Activated T-cell treated with anti-CD3 and anti-CD28 coated beads, Interleukin-2, amount 50 U/mL, for 72 hours (primary cell): ENCODE measurements at places on chromosomes 13 and 19. TPM values are rescaled to one million over a fixed set of nuclear protein-coding genes. Genes with fewer than 3 reads are reported as not detected.
A peak's percentile ranks its signal among the peaks of the same experiment; 100 is the strongest.

- no peak for DNase-seq
- no peaks in the 10 kb centered on the region for H3K27me3 ChIP-seq
- no peak overlapping the region for H3K27ac ChIP-seq
- H3K4me1 ChIP-seq, result no peaks in the 10 kb centered on the region
Measured at GRCh38 chr13:102260256-102260655, 141.6 kb downstream of the FGF14 start.

DNA sequence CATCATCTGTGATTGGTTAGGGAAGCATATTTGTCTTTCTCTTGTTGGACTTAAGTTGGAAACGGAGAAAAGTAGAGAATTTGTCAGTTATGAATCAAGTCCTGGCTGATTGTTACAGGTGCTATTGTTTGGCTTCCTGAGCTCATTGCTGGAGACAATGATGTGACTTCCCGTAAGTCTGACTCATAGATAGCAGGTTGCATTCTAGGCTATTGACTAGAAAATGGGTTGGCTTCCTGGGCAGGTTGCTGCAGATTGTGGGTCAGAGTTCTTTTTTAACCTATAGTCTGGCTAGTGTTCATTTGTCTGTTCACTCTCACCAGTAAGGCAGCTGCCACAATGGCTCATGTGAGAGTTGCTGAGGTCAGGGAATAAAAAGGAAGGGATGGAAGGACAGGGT is 101.5 kb downstream of the CCNA1 start:
- no peaks in the 10 kb centered on the region for H3K4me1 ChIP-seq
- no peak overlapping the region for H3K27ac ChIP-seq
- H3K36me3 ChIP-seq, result no peaks in the 10 kb centered on the region
- no peak for DNase-seq
- no peaks in the 10 kb centered on the region for H3K27me3 ChIP-seq

GRCh38 chr13:34942732-34943435 is 814 bp downstream of the NBEA start:
- H3K27me3 ChIP-seq, result peaks cover 35% of the 10 kb centered on the region
- peak; percentile 9 for DNase-seq
- peaks cover 29% of the 10 kb centered on the region for H3K4me1 ChIP-seq
- H3K27ac ChIP-seq, result no peak overlapping the region
- H3K4me3 ChIP-seq, result peak overlapping the region; percentile 94

DNA sequence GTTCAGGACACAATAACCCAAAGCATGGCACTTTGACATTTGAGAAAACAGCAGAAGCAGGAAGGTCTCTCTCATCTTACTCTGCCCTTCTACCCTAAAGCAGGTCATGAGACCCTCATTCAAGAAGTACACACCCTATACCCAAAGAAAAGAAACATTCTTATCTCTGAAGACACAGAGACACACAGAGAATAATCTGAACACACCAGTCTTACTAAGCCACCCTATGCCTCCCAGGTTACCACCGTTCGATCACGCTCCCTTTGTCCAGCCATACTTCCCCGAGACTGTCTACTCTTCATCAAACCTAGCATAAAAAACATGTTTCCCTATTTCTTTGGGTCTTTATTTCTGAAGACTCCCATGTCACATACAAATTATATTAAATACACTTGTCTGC is 66.5 kb upstream of the ANKRD10 start:
- peaks cover 2% of the 10 kb centered on the region for H3K36me3 ChIP-seq
- H3K4me1 ChIP-seq, result no peaks in the 10 kb centered on the region
- peaks cover 61% of the 10 kb centered on the region for H3K27me3 ChIP-seq

DNA sequence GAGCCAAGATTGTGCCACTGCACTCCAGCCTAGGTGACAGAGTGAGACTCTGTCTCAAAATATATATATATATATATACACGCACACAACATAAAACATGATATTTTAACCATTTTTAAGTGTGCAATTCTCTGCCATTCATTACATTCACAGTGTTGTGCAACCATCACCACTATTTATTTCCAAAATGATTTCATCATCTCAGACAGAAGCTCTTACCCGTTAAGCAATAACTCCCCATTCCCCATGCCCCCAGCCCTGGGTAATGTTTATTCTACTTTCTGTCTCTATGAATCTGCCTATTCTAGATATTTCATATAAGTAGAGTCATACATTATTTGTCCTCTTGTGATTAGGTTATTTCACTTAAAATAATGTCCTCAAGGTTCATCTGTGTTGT is 20.3 kb downstream of the WDR88 start:
- no peaks in the 10 kb centered on the region for H3K36me3 ChIP-seq
- H3K27ac ChIP-seq, result no peak overlapping the region
- H3K4me3 ChIP-seq, result no peak overlapping the region
- no peaks in the 10 kb centered on the region for H3K27me3 ChIP-seq
- H3K4me1 ChIP-seq, result no peaks in the 10 kb centered on the region
- no peak for DNase-seq

GRCh38 chr13:22265563-22265962 is 594.7 kb downstream of the FGF9 start:
- no peaks in the 10 kb centered on the region for H3K27me3 ChIP-seq
- H3K4me1 ChIP-seq, result no peaks in the 10 kb centered on the region
- DNase-seq, result no peak
- no peak overlapping the region for H3K4me3 ChIP-seq
- H3K36me3 ChIP-seq, result no peaks in the 10 kb centered on the region

DNA sequence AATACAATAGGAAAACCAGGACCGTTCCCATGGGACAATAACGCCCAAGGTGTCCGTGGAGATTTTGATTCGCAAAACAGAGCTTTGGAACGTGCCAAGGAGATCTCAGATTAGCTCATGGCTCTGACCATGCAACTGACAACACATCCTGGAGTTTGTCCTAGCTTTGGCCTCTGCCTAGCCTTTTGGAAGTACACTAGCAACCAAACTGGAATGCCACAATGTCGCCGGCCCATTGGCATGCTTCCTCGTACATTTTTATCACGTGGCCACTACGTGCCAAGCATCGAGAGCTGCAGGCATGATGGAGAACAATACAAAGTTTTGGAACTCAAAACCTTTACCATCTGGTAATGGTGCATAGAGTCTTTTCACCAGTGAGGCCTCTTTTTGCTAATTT is 256.5 kb downstream of the DCLK1 start:
- H3K4me3 ChIP-seq, result no peak overlapping the region
- no peaks in the 10 kb centered on the region for H3K36me3 ChIP-seq
- H3K27ac ChIP-seq, result no peak overlapping the region

GRCh38 chr19:52237771-52238400 is 31.5 kb upstream of the ZNF766 start:
- H3K4me3 ChIP-seq, result no peak overlapping the region
- peak; percentile 58 for DNase-seq
- no peak overlapping the region for H3K27ac ChIP-seq
- no peaks in the 10 kb centered on the region for H3K27me3 ChIP-seq
- H3K4me1 ChIP-seq, result no peaks in the 10 kb centered on the region

GRCh38 chr19:1942934-1943555 is 2.1 kb downstream of the CSNK1G2 start:
- H3K4me1 ChIP-seq, result peaks cover 31% of the 10 kb centered on the region
- peak overlapping the region; percentile 88 for H3K4me3 ChIP-seq
- peak overlapping the region; percentile 11 for H3K27ac ChIP-seq
- H3K36me3 ChIP-seq, result no peaks in the 10 kb centered on the region
- H3K27me3 ChIP-seq, result no peaks in the 10 kb centered on the region

DNA sequence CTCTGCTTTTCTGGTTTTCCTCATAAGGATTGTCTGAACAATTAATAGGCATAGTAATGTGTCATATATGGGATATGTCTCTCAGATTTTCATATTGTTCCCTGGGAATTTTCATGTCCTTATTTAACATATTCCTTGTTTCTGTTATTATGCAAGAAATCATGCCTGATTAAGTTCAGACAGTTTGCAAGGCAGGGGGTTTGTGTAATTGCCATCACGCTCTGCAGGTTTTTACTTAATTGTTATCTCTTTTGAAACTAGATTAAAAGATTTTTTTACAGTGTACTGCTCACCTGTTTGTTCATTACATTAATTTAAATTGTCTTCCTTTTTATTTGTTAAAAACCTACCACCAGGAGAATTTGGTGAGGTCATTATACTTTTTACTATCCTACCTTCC is 1253.2 kb upstream of the PRR20A start:
- no peaks in the 10 kb centered on the region for H3K4me1 ChIP-seq
- no peaks in the 10 kb centered on the region for H3K36me3 ChIP-seq
- no peak overlapping the region for H3K4me3 ChIP-seq
- DNase-seq, result no peak

DNA sequence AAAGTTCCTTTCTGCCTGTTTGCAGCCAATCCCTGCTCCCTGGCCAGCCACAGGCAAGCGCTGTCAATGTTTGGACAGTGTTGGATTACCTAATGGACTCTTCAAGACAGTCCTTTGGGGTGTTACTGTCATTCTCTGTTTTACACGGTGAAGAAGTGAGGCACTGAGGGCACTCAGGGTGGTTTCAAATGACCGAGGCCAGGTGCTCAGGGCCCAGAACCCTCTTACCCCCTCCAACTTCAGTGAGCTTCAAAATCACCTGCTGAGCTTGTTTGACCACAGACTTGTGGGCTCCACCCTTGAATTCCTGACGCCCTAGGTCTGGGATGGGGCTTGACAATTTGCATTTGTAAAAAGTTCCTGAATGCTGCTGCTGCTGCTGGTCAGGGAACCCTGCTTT is 97.9 kb downstream of the GGACT start:
- H3K27ac ChIP-seq, result no peak overlapping the region
- H3K4me3 ChIP-seq, result no peak overlapping the region
- DNase-seq, result no peak
- H3K27me3 ChIP-seq, result no peaks in the 10 kb centered on the region

DNA sequence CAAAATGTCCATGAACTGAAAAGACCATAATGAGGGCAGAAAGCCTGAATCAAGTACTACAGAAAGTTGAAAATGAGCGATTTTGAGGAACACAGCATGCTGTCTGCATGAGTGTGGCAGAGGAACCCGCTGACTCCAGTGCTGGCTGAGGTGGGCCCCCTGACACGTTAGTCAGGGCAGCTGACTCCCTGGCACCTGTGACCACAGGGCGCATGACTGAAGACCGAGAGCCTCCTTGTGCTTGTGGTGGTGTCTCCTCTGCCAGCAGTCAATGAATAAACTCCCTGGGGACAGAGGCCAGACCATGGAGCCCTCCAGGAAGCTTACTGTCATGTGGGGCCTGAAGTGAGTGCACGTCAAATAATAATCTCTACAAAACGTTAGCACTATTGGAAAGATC is 38.4 kb upstream of the VSTM2B start:
- H3K27ac ChIP-seq, result no peak overlapping the region
- H3K36me3 ChIP-seq, result no peaks in the 10 kb centered on the region
- H3K4me1 ChIP-seq, result no peaks in the 10 kb centered on the region
- peaks cover 32% of the 10 kb centered on the region for H3K27me3 ChIP-seq

DNA sequence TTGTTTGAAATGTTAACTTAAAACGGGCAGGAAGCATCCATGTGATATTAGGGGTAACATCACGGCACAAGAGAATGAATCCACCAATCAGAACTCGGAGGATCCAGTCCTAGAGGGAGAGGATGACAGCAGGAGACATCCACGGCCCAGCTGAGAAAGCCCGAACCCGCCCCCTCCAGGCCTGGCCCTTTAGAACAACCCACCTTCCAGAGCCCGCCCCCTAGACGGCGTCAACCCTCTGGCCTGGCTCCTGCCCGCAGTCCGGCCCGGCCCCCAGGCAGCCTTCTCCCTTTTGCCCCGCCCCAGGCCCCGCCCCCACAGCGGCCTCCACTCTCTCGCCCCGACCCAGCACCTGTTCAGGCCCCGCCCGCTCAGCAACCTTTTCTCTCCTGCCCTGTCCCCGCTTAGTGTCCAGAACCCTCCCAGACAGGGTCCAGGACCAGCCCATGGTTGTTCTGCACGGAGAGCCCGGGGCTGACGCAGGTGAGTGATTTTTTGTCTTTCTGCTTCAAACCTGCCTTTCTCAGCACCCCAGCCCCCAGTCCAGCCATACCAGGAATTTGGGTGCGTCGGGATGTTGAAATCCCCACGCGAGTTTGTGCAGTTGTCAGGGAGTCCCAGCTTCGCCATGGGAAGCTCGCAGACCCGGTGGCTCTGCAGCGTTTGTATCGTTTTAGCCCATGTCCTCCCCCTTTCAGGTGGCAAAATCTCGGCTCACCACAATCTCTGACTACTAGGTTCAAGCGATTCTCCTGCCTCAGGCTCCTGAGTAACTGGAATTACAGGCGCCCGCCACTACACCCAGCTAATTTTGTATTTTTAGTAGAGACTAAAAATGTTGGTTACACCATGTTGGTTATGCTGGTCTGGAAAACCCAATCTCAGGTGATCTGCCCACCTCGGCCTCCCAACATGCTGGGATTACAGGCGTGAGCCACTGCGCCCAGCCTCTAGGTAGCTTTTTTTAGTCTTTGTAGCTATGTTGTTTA is 16.1 kb downstream of the ZNF816 start:
- H3K27me3 ChIP-seq, result no peaks in the 10 kb centered on the region
- no peak overlapping the region for H3K27ac ChIP-seq
- DNase-seq, result no peak
- H3K4me3 ChIP-seq, result no peak overlapping the region
- peaks cover 4% of the 10 kb centered on the region for H3K4me1 ChIP-seq

DNA sequence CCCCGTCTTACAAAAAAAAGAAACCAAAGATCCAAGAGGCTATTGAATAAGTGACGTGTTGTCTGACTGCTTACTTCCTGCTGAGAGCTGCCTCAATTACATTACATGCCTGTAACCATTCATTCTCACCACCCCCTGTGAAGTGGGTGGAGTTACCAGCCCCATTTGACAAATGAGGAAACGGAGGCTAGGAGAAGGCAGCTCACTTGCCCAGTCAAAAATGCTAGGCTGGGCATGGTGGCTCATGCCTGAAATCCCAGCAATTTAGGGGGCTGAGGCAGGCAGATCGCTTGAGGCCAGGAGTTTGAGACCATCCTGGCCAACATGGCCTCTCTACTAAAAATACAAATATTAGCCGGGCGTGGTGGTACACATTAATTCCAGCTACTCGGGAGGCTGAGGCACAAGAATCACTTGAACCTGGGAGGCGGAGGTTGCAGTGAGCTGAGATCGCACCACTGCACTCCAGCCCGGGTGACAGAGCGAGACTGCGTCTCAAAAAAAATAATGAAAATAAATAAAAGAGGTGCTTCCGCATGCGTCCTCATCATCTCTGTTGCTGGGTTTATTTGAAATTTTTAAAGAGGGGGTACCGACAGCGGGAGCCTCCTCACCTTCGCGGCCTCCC is 499 bp downstream of the LSM7 start:
- H3K36me3 ChIP-seq, result peaks cover 12% of the 10 kb centered on the region
- peak; percentile 54 for DNase-seq
- no peaks in the 10 kb centered on the region for H3K27me3 ChIP-seq
- H3K4me3 ChIP-seq, result peak overlapping the region; percentile 93
- H3K4me1 ChIP-seq, result peaks cover 67% of the 10 kb centered on the region

DACH1 gene
- 0.17 TPM for total RNA-seq

ABCA7 gene
- 34.3 TPM for total RNA-seq

TMEM150B gene
- total RNA-seq, result not detected

ZNF548 gene
- 40.4 TPM for total RNA-seq
